ENCODE measurements at places on chromosomes 4 and X.

- no peak for DNase-seq
Measured at GRCh38 chr4:24265989-24266388, 318.4 kb downstream of the DHX15 start.

DNA sequence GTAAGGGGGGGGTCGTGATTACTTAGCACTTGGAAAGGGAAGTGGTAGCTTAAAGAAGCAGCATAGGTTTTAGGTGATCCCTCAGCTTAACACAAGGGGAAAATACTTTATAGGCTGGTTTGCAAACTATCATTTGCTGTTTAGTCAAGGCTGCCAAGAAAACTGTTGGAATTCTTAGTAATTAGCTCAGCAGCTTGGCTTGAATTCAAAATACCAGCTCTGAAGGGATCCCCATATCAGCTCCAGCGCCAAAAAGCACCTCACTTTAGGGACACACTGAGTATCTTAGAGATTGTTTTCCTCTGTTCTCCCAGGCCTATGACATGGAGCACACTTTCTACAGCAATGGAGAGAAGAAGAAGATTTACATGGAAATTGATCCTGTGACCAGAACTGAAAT, 8.8 kb downstream of the TNMD start:
- no peak for DNase-seq

DNA sequence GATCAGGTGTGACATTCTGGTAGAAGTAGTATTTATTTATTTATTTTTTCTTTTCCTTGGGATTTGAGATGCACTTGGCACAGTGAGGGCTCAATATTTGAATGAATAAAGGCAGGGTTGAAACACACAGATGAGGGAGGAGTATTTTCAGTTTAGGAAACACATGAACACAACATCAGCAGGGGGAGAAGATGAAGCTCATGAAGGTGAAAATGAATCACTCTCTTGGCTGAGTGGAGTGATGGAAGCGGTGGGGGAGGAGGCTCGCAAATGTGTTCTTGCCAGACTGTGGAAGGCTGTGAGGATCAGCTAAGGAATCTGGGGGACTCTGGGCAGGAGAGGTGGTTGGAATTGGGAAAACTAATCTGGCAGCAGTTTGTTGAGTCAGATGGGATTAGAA, 55.3 kb downstream of the ARHGAP10 start:
- DNase-seq, result no peak

DNA sequence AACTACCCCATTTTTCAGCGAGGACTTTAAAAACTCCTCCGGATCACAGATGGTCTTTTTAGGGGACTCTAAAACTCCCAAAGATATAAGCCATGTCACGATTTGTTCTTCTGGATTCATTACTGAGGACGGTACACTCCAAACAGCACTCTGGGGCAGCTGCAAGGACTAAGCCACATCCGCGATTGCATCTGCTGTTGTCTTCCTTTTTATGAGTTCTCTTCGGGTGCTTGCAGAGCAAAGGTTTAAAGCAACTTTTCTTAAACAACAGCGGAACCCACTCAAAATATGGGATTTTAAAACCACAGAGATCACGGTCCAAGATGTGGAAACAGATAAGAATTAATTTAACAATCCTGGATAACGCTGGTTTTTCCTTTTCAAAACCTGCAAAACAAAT, at the start of gene ARHGEF6:
TSS of gene ARHGEF6 (minus strand) at position 170 of the 400 bp plus-strand sequence. CDS start at position 120, 50 bp downstream.
- no peak for DNase-seq

DNA sequence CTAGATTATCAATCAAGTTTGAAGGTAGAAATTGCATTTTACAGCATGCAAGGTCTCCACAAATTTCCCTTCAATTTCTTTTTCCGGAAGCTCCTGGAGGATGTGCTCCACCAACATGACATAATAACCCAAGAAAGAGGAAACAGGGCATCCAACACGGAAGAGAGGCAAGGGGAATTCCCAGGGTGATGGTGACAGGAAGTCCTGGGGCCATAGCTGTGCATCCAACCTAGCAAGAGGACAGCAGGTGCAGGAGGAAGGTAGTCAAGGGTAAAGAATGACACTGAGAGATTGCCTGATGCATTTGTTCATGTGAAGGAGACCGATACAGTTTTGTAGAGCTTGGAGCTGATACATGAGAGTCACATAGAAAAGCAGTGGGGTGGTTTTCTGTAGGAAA, 115.7 kb upstream of the LSM6 start:
- DNase-seq, result no peak

GRCh38 chrX:41779941-41780340, 56.0 kb downstream of the GPR82 start:
- no peak for DNase-seq

DNA sequence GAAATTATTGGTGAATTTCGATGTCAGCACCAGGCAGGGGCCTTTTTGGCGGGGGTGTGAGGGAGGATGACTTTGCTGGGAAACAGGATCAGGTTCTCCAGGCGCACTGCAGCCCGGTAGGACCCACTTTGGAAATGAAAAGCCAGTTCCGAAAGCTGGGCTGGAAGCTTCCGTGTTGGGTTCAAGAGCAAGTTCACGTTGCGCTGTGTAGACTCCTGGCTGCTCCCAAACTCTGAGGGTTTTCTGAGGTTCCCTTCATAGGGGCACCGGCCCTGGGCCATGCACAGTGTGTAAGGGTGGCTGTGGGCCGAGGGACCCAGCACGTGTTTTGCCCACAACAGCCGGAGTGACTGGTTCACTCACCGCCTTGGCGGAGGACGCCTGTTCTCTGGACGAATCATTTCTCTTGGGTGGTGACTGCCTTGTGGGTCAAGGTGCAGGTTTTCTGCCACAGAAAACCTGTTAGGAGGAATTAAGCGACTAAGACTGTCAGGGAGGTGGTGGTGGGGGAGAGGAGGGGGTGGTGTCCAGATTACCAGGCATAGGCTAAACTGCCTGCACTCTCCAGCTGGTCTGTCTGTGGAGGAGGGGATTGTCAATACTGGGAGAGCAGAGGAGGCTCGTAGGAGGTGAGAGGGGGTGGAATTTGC, 8.0 kb downstream of the SHOX start:
- DNase-seq, result no peak
